Left ventricle myocardium inferior (tissue), 1 donor: ENCODE measurements at places on chromosomes 2 and 18.

- H3K27me3 ChIP-seq: no peaks in the 10 kb centered on the region
- no peak for DNase-seq
- H3K36me3 ChIP-seq: no peaks in the 10 kb centered on the region
- no peak overlapping the region for H3K27ac ChIP-seq
- H3K4me3 ChIP-seq: no peak overlapping the region
Measured at GRCh38 chr2:167607731-167608130, 639.7 kb downstream of the STK39 start.

DNA sequence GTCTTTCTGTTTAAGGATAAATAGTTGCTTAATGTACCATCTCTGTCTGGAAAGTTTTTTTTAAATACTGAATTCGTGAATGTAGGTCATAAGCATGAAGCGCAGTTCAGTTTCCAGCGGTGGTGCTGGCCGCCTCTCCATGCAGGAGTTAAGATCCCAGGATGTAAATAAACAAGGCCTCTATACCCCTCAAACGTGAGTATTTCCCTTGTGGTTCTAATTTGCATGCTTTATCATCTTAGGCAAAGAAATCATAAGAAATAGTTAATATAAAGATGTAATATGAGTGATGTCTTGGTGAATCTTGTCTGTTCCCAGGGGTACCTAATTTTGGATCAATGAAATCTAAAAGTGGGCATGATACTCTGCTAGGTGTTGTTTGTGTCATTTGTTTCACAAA is 1.5 kb downstream of the NDC80 start:
- H3K27me3 ChIP-seq: no peaks in the 10 kb centered on the region
- no peaks in the 10 kb centered on the region for H3K36me3 ChIP-seq
- no peak overlapping the region for H3K4me3 ChIP-seq
- H3K27ac ChIP-seq: no peak overlapping the region
- DNase-seq: no peak

DNA sequence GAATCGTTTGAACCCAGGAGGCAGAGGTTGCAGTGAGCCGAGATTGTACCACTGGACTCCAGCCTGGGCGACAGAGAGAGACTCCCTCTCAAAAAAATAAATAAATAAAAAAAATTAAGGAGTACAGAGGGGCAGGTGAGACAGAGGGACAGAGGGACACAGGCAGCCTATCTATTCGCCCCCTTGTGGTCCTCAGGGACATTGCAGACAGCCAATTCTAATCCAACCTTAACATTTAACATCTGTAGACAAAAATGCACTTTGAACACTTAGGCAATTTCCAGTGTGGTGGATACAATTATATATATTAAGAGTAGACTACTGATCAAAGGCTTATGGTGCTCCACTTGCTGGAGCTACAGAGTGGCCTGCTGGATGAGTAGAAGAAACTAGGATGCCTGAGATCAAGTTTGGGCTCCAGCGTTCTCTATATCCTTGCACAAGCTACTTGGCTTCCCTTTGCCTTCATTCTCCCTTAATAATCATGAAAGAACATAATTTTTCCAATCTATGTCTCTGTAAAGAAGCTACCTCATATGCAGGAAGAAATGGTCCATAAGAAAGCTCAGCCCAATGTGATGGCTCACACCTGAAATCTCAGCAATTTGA is 8.2 kb upstream of the SMARCAL1 start:
- no peaks in the 10 kb centered on the region for H3K36me3 ChIP-seq
- no peak overlapping the region for H3K27ac ChIP-seq
- no peak overlapping the region for H3K4me3 ChIP-seq
- no peaks in the 10 kb centered on the region for H3K4me1 ChIP-seq
- peaks cover 19% of the 10 kb centered on the region for H3K27me3 ChIP-seq

DNA sequence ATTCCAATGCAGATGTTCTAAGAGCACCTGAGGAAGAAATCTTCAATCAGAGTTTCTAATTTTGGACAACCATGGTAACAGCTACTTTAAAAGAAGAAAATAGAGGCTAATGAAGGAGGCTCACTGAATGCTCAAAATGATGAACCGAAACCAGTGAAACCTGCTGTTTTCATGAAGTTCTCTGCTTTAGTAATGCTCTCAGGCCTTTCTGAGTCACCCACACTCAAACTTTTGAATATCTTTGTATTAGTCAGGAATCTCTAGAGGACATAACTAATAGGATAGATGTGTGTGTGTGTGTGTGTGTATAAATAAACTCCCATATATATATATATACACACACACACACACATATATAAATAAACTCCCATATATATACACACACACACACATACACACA is 76.9 kb upstream of the RIT2 start:
- no peaks in the 10 kb centered on the region for H3K4me1 ChIP-seq
- no peaks in the 10 kb centered on the region for H3K27me3 ChIP-seq
- no peak for DNase-seq
- no peaks in the 10 kb centered on the region for H3K36me3 ChIP-seq
- no peak overlapping the region for H3K4me3 ChIP-seq

- H3K27me3 ChIP-seq: no peaks in the 10 kb centered on the region
- H3K4me3 ChIP-seq: no peak overlapping the region
Measured at GRCh38 chr18:40415176-40415791, 1539.8 kb upstream of the PIK3C3 start.

GRCh38 chr2:238900511-238900910 is 52.6 kb downstream of the TWIST2 start:
- H3K27me3 ChIP-seq: peaks cover 44% of the 10 kb centered on the region
- no peaks in the 10 kb centered on the region for H3K36me3 ChIP-seq
- H3K4me3 ChIP-seq: no peak overlapping the region
- no peak overlapping the region for H3K27ac ChIP-seq
- H3K4me1 ChIP-seq: peaks cover 16% of the 10 kb centered on the region
- DNase-seq: no peak
